ENCODE measurements at places on chromosomes 3 and 15.

DNA sequence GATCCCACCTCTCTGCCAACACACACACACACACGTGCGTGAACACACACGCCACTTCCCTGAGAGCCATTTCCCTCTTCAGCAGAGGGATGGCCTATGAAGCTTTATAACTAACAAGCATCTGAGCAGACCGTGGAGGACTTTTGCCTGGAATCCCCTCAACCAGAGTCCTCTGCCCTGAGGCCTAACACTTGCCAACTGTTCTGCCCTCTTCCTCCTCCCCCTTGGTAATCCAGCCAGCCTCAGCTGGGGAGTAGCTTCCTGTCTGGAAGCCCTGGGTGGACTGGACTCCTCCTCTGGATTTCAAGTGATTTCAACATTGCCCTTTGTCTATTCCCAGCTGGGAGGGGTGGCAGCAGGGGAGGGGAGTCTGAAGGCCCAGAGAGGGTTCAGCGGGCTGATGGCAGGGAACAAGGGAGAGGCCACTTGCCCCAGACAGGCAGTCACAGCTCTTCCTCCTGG, 68.4 kb upstream of the HACD2 start:
- DNase-seq = peak; percentile 52

DNA sequence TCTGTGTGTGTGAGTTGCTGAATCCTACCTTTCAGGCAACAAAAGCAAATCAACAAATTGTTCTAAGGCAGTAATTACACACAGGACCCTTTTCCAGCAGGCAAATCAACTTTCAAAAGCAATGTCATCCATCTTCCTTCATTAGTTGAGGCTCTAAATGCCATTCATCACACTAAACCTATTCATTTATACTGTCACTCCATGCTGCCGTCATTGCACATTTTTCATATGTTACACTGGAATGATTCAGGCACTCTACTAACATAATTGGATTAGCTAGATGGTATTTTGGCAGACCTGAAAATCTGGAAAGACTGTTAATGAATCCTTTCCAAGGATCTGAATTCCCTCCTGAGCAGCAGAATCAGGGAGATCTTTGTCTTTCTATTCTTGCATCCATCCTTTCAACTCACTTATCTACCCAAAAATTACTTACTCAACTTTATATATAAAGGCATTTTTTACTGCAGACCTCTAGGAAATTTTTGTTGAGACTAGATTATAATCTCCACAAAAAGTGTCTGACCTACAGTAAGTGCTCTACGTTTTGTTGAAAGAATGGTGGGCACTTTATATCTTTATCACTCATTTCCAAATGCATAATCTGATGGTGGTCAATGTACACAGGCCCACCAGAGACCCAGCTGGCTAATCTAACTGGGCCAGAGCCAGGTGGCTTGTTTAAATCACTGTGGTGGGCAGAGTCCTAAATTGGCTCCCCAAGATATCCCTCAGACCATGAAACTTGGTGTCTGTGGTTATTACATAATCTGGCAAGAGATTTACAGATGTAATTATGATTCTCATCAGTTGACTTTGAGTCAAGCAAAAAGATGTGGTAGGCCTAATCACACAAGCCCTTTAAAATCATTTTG, 25.0 kb downstream of the MIX23 start:
- no peak for DNase-seq

- peak; percentile 65 for DNase-seq
These were observed 198.1 kb downstream of the MBNL1 start for GRCh38 chr3:152466784-152467183.

GRCh38 chr15:58852347-58852746, 81.1 kb downstream of the SLTM start:
- no peak for DNase-seq

DNA sequence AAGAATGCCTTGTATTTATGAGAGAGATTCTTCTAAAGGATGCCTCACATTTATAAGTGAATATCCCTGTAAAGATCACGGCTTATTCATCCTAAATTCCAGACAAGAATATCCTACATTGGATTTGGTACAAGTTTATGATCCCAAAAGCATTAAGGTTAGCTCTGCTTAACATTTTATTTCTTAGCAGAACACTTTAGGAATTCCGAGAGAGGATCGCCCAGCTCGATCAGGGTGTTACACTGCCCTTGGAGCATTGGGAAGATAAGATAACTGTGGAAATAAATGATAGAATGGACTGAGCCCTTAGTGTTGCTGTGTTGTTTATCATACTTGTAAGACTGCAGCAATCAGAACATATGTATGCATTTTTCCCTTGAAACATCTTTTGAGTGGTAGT, 223.0 kb upstream of the CDIN1 start:
- no peak for DNase-seq

All from HFFc6 (cell line).